Suppressor macrophage treated with lipopolysaccharide for 4 hours (primary cell): ENCODE measurements at places on chromosomes 1 and 21.

- no peak for DNase-seq
Observed at GRCh38 chr21:14121719-14122118, 89.0 kb downstream of the LIPI start.

DNA sequence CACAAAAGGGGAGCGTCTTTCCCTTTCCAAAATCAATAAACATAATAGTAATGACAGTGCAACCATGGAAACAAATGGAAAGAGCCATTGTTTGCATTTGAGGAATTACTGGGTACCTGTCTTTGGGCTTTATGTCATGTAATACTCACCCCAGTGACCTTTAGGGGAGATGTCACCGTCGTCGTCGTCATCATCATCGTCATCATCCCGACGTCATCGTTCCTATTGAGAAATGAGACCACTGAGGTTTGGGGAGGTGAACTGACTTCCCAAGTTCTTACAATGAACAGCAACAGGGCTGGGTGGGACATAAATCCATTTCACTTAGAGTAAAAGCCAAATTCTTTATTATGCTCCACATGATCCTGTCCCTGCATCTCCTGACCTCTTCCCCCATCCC is 168.9 kb upstream of the KAZN start:
- no peak for DNase-seq

GRCh38 chr1:22567197-22567596 is 3.9 kb downstream of the EPHA8 start:
- no peak for DNase-seq

DNA sequence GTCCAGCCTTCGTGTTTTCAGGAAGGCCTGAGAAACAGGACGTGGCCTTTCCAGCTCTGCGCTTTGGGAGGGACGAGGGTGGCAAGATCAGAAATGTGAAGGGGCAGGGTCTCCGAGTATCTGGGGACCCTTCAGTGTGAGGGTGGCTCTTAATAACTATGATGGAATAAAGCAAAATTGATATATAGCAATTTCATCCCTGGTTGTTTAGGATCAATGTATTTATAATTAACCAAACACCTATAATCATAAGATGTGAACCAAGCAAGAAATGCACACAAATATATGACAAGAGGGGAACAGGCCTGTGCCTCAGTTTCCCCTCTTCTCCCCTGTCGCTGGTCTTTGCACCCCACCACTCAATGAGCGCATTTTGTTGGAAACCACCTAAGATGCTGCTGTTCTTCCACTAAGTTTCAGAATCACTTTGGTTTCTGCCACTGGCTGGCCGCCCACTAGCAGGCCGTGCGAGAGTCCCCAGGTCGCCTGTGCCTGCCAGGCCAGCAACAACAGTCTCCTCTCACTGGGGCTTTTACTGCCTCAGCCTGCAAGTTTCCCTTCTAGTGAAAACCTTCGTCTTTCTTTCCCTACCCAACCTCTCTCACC is 36.6 kb downstream of the UBASH3A start:
- DNase-seq = no peak

- DNase-seq = no peak
Observed at GRCh38 chr1:162930976-162931560, 70.1 kb upstream of the CCDC190 start.

- DNase-seq = peak; percentile 39
Observed at GRCh38 chr1:99218999-99219398, 45.3 kb upstream of the PLPPR4 start.

DNA sequence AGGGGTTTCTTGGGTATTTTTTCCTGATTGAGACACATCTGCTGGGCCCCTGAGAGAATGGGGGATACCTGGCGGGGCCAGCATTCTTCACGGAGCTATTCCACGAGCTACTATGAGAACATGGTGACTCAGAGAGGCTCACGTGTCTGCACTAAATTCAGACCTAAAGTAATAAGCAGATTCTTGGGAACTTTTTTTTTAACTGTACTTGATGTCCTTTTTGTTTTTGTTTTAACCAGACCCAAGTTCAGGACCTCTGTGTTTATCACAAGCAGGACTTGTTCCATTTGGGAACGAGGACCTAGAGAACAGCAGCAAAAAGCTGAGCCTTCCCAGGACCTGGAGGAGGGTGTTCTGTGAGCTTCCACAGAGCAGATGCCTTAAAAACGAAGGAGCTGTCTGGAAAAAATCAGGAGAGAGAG is 44.0 kb downstream of the EVA1C start:
- no peak for DNase-seq

DNA sequence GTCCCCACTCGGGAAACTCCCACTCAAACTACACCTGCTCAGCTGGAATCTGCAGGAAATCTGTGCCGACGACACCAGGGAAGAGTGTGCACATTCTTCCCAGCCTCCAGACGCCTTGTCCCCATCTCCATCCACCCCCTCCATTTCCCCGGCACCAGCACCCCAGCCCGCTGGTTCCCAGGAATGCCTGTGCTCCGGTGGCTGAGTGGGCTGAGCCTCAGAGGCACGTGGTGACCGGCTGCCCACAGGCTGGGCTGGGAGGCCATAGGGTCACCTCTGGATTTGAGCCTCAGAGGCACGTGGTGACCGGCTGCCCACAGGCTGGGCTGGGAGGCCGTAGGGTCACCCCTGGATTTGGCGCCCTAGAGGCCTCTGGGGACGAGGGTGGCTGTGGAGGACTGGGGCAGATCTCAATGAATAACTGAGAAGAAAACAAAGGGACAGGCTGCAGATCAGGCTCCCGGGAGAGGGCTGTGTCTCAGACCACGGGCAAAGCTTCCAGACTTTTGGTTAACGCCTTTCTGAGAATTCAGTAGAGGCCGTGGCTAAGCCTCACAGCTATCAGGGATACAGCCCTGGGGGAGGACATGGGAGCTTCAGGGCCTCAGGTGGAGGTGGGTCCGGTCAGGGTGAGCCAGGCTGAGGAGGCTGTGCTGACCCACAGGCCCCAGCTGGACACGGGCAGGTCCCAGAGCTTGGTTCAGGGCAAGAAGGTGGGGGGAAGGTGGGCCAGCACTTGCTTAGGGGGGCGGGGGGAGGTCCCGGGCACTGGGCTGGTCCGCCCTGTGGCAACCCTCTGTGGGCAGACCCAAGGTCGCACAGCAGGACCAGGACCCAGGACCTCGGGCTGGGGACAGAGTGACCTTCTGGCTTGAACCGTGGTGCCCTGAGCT is 17.3 kb upstream of the TTLL10 start:
- DNase-seq = no peak

- no peak for DNase-seq
Observed at GRCh38 chr21:37658817-37659458, 257.3 kb downstream of the KCNJ6 start.

DNA sequence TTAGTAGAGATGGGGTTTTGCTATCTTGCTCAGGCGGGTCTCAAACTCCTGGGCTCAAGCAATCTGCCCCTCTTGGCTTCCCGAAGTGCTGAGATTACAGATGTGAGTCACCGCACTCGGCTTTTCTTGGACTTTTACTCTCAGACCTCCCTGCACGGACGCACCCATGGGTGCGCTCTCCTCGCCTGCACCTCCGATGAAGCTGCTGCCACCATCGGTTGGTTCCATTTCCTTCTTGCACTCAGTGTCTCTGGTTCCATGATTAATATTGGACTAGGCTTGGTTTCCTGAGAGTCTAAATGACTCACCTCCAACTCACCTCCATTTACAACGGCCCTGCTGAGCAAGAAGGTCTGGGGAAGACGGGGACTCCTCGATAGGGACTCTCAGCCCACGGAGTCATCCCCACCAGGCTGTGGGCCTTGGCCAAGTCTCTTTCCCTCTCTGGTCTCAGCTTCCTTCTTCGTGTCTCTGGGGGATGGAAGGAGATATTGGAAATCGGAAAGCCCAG is 6.7 kb upstream of the TNFRSF8 start:
- DNase-seq = no peak

DNA sequence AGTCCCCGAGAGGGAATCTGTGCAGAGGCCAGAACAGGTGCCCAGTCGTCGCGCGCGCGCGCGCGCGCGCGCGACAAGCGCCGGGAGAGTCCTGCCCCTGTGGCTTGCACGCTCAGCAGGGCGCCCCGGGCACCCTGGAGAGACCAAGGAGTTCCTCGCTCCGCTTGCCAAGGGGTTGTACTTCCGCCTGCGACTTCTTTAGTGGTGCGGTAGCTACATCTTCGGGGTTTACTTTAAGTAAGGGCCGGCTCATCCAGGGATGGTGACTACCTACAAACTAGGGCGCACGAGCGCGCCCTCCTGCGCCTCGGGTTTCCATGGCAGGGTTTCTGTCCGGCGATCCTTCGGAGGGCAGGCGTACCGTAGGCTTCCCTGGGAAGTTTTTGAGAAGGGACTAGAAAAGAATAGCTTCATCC is 1.4 kb downstream of the LHX4 start:
- DNase-seq = no peak

- DNase-seq = no peak
Observed at GRCh38 chr1:90354704-90355103, 359.8 kb downstream of the ZNF326 start.

GRCh38 chr1:29839726-29840125 is 603.4 kb downstream of the PTPRU start:
- DNase-seq = no peak

DNA sequence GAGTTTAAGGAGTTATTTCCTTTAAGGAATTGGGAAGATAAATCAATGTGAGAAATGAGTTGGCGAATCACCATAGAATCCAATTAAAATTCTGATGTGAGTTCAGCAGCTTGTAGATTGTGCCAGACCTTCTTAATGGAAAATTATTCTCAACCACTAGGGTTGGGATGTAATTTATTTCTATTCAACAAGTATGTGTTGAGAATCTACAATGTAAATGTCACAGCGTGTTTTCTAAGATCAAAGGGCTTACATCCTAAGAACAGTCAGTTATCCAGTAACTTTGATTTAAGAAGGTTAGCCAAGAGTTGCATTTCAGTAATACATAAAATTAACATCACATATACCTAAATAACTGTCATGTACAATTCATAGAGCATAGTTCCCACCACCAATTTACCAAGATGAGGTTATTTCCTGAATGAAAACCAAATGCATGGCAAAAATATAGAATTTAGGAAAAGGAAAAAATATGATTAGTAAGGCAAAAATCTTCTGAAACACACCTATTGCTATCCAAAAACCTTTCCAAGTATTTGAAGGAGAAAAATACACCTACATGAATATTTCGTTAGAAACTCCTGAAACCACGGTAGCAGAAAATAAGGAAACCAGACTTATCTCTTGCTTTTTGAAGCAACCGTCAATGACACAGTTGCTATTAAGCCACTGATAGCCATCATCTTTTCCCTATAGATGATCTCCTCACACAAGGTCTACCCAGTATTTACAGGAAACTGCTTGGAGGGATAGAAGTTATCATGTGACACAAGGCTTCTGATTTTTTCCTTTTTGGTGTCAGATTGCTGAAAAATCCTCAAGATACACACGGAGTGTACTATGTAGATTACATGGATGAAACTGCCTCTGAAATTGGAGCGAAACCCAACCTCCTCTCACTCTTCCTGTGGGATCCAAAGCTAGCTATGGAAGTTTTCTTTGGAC is 259.4 kb upstream of the POGK start:
- DNase-seq = no peak

- DNase-seq = peak; percentile 56
Observed at GRCh38 chr1:248924696-248925532, 18.9 kb downstream of the PGBD2 start.

GRCh38 chr1:67137307-67137753 is 2.6 kb upstream of the C1orf141 start:
- DNase-seq = no peak

DNA sequence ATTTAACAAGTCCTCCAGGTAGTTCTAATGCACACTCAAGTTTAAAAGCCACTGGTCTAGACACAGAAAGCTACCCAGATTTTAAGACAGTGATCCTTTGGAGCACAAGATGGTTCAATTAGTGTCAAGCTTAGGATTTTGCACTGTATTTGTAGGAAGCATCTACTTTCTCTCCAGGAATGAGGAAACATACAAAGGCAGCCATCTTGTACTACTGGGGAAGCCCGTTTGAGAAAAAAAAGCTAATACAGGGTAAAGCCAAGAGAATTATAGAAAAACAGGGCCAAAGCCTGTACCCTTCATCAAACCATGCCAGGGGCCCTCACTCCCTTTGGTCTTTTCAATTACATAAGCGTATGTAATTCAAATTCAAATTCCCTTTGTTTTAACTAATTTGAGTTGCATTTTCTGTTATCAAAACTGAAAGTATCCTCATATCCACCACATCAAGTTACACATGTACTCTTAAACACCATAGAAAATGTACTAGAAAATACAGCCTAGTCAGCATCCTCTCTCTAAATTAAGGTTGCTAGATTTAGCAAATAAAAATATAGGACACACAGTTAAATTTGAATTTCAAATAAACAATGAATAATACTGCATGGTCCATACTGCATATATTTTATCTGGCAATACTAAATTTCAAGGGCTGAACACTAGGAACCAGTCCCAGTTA is 17.4 kb downstream of the PIK3R3 start:
- DNase-seq = no peak

DNA sequence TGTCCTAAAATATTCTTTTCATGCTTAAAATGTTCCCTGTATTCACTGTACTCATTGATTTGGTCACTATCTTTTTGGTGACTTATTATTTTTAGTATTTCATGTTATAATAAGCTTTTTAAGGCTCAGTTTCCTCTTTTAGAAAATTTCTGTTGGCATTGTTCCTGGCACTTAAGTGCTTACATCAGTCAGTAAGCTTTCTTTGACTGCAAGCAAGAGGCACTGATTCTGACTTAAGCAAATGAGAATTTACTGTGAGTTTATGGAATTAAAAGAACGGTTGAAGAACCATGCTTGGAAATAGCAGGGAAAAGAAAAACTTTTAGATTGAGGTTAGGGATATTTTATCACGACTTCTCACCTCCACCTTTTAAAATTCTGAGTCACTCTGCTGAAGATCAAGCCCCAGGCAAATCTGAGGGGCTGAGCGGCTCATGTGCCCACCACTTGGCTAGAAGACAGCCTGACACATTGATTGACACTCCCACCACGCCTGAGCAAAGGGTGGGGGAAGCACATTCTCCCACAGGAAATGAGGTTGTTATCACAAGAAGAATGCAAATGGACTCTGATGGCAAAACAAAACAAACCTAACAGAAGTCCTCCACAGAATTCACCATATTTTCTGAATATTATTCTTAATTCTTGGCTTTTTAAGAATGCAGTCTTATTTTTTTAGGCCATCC is 102.8 kb downstream of the KCTD3 start:
- DNase-seq = no peak

DNA sequence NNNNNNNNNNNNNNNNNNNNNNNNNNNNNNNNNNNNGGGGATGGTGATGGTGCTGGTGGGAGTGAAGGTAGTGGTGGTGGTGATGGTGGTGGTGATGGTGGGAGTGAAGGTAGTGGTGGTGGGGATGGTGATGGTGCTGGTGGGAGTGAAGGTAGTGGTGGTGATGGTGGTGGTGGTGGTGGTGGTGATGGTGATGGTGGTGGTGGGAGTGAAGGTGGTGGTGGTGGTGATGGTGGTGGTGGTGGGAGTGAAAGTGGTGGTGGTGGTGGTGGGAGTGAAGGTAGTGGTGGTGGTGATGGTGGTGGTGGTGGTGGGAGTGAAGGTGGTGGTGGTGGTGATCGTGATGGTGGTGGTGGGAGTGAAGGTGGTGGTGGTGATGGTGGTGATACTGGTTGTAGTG is 93.6 kb downstream of the CRYAA start:
- no peak for DNase-seq

DNA sequence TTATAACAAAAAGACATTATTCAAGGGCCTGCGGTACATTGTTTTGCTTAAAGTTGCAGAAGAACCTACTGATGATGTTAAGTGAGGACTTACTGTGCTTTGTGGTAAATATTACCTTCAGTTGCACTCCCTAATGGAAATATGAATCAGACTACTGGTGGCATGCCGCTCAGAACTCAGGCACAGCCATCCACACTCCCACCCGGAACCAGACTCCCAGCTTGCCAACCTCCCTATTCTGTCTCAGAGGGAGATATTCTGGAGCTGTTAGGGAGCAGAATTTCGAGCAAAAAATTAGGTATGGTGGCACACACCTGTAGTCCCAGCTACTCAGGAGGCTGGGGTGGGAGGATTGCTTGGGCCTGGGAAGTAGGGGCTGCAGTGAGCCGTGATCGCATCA is 13.1 kb downstream of the PGBD5 start:
- no peak for DNase-seq
